ENCODE measurements at places on chromosomes 11 and 22. TPM values are rescaled to one million over a fixed set of nuclear protein-coding genes. Genes with fewer than 3 reads are reported as not detected.

The RAB38 gene
- 9.3 TPM for polyA plus RNA-seq

The TRIM49 gene
- not detected for polyA plus RNA-seq

The NRGN gene
- polyA plus RNA-seq: 4.9 TPM

- no peak for DNase-seq
These were observed 9.0 kb upstream of the HIKESHI start for GRCh38 chr11:86292912-86293616.

The SYT8 gene
- polyA plus RNA-seq: not detected

The ADM gene
- polyA plus RNA-seq: 989 TPM

DNA sequence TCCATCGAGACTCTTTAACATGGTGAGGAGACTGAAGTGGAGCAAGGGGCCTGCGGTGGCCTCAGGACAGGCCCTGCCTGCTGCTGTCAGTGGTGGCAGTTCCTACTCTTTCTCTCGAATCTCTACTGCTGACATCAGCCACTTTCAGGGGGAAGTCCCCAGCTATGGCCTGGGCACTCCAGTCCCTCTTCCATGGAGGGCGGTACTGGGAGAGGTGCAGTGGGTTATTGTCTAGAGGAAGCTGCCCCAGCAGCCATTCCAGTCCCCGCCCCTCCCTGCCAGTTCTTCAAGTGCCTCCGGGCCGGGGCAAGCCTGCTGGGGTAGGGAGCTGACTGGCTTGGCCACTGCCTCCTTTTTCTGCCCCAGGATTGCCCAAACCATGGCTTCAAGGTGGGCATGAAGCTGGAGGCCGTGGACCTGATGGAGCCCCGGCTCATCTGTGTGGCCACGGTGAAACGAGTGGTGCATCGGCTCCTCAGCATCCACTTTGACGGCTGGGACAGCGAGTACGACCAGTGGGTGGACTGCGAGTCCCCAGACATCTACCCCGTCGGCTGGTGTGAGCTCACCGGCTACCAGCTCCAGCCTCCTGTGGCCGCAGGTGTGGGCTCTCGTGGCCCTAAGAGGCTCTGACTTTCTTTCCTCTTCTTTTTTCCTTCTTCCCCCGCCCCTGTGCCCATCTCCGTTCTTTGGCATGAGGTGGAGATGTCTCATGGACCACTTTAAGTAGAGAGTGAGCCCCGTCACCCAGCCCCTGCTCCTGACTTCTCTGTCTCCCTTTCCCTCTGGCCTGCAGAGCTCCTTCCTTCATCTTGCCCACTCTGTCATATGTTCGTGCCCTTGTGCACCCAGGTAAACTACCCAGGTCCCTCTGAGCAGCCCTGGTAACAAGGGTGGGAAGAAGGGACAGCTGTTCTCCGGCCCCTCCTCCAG is 13.7 kb downstream of the CHADL start:
- DNase-seq: no peak

The DEUP1 gene
- not detected for polyA plus RNA-seq
